ENCODE measurements at places on chromosomes 5 and 9.
A peak's percentile ranks its signal among the peaks of the same experiment; 100 is the strongest.

GRCh38 chr9:32380944-32381343 is 3.5 kb upstream of the ACO1 start:
- no peak for DNase-seq

DNA sequence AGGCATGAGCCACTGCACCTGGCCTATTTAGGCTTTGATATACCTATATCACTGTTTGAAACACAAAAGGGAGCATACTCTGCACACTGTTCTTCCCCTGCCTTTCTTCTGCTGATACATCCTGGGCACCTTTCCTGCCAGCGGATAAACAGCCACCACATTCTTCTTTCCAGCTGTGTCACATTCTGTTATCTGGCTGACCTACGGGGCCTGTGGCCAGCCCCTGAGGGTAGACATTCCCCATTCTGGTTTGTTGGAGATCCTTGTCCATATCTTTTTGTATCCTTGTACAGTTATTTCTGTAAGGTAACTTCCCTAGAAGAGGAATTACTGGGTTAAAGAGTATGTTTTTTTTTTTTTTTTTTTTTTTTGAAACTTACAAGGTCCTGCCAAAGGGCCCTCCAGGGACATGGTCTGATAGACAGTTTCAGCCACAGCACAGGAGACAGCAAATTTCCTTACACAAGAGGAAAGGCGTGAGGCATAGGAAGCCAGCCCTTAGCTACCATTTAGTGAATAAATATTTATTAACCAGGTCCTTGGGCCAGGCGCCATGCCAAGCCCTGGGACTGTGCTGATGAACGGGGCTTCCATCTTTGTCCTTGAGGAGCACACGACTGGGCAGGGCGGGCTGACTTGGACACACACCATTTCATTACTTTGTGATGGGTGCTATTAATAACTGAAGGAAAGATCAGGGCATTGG is 57.8 kb downstream of the ERGIC1 start:
- DNase-seq = no peak

- no peak for DNase-seq
Observed at GRCh38 chr5:81363093-81363871, 30.7 kb downstream of the ACOT12 start.

DNA sequence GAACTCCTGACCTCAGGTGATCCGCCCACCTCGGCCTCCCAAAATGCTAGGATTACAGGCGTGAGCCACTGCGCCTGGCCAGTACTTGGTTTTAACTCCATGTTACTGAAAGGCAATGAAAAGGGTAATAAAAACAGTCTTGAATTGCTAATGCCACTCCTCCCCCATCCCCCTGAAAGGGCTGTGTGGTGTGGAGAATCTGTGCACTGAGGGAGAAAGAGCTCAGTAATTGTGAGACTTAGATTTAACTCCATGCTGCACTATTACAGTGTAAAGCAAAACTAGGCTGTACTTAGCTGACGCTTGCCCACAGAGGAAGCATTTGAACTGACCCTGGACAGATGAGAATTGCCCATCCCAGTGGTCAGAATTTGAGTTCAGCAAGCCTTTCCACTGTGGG is 1662.4 kb upstream of the ACO1 start:
- DNase-seq = no peak

DNA sequence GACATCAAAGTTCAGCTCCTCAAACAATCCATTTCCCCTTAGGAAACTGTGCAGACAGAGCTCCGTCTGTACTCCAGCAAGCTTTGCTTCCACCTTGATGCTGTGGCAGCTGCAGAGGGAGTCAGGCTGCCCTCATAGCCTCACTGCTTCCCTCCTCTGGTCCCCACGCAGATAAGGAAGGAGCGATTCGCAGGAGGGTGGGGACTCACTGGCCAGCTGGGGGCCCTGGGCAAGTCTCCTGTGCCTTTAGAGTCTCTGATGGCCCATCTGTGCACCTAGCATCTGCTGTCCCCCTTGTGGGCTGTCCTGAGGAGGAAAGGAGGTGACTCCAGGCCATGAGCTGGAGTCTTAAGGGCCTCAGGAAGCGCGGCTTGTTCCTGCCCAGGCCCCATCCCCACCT is 121.5 kb downstream of the ENTREP1 start:
- DNase-seq = no peak

- DNase-seq = no peak
Observed at GRCh38 chr9:98547606-98548005, 161.1 kb downstream of the GABBR2 start.

GRCh38 chr5:170590566-170590965 is 86.7 kb downstream of the KCNIP1 start:
- no peak for DNase-seq

DNA sequence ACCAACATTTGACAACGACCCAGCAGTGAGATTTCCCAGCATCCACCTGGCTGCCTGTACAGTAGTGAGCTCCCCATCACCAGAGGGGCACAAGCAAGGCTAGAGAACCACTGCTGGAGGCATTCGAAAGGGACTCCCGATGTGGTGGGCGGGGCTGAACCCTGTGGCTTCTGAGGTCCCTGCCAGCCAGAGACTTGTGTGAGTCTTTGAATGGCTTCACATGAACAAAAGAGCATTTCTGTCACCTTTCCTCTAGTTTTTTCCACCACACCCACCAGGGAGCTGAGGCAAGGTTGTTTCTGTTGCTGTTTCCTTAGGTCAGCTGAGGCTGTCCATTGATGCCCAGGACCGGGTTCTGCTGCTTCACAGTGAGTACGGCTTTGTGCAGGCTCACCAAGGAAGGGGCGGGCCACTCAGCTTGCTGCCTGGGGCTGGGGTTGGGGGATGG is 15.7 kb downstream of the RGS3 start:
- DNase-seq = no peak

GRCh38 chr5:14164164-14165163 is 21.3 kb downstream of the TRIO start:
- no peak for DNase-seq

GRCh38 chr9:114972510-114973136 is 42.2 kb upstream of the TNFSF8 start:
- no peak for DNase-seq

DNA sequence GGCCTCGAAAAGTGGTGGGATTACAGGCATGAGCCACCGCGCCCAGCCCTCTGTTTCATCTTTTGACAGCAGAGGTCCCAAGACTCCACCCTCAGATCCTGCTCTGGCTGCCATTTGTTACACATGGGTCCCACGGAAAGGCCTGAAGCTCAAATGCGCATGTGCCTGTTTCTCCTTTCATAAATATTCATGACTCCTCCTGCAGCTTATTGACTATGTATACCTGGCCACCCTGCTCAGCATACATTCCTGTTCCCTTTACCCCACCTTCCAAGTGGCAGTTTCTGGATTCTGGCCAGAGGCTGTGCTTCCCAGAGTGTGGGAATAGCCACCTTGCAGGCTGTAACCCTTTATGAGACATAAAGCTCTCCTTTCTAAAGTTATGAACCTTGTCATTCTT is 46.5 kb downstream of the AUH start:
- DNase-seq = no peak

GRCh38 chr5:132238169-132238744 is 10.6 kb upstream of the P4HA2 start:
- DNase-seq = no peak

GRCh38 chr5:3584724-3585531 is 10.7 kb upstream of the IRX1 start:
- DNase-seq = no peak

GRCh38 chr9:20356403-20357036 is 265.8 kb downstream of the MLLT3 start:
- peak; percentile 59 for DNase-seq

- DNase-seq = no peak
Observed at GRCh38 chr5:96065685-96066385, 104.2 kb upstream of the ELL2 start.

DNA sequence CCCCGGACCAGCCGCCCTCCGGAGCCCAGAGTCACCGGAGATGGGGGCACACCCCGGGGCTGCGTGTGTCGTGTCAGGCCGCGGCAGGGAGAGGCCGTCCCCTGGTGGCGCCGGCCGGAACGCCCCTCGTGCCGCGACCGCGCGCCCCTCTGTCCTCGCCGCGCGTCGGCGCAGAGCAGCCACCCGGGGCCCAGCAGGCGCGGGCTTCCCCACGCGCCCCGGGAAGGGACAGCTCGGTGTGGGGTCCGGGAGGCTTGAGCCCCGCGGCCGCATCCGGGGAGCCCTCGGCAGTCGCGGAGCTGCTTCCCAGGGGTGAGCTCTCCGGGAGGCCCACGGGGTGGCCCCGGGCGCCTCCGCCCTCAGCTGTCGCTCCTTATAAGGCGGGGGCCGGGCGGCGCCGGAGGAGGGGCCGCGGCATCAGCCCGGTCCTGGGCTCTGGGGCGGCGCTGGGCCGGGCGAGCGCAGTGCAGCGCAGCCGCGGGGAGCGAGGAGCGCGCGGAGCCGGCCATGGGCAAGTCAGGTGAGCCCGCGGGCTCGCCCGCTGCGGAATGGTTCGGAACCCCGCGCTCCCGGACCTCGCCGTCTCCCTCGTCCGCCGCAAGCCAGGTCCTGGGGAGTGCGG is at the start of gene GLIPR2:
Gene GLIPR2, plus strand, starts transcription at position 462 of the 622 bp plus-strand sequence. Its CDS starts 46 bp downstream, at position 508.
- DNase-seq = no peak

DNA sequence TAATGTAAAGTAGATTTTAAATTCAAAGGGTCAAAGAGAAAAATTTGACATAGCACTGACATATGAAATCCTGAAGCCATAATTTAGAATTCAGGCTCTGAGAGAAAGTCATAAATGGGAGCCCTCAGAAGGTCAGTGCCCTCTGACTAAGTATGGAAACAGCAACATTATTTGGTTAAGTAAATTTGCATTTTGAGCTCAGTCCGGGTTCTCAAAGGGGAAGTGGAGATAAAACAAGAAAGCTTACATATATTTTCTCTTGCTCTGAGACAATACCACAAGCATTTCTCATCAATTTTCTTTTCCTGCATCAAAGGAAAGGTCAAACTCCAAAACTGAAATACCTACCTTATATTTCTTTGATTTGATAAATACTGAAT is 348.0 kb downstream of the SEMA5A start:
- no peak for DNase-seq

DNA sequence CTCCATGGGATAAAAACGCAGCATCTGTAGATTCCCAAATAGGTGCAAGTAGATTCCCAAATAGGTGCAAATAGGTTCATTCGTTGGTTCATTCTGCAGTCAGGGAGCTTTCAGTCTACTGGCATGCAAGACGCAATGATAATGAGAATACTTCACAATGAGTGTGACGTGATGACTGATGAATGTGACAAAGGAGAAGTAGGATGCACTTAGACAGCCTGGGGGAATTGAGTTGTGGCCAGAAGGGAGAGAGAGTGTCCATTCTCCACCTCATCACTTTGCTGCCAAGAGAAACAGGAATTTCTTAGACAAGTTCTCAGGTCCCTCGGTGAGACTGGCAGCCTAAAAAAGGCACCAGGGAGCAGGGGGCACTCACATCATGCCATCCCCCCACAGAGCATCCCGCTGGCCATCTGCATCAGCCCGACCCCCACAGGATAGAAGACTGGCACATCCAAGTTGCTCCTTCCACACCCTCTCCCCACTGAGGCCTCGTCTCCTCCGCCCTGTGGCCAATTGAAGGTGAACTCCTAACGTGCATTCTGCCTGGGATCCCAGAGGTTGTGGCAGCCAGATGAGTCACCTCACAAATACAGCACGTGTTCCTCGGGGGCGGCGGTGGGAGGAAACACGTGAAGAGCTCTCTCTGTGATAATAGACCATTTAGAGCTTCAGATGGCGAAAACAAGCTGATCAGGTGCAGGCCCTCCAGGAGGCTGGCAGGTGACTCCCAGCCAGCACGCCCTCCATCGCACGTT is 19.9 kb upstream of the KCNIP1 start:
- DNase-seq = no peak

DNA sequence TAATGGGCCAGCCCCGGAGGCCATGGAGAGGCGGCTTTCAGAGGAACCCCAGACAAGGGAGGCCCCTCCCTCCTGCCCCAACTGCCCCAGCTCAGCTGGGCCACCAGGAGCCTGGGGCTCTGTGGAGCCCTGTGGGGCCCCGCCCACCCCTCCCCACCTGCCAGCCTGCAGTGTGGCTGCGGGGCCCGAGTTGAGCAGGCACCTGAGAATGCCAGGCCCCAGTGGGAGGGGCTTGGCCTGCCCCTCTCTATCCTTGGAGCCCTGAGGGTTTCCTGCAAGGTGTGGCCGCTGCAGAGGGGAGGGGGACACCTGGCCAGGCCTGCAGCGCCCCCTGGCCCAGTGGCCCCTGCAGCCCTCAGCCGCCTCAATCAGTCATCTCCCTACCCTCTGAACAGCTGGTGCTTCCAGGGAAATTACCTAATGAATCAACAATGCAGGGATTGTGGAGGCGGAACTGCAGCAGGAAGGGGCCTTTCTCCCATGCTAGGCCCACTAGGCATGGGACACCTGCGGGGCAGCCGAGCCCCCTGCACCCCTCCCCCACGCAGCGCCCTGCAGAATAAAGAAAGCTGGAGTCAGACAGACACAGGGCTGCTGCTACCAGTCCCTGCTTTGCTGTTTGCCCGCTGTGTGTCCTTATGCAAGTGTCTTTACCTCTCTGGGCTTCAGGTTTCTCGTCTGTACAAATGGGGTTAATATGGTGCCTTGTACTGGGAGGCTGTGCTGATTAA is 48.0 kb downstream of the LMX1B start:
- no peak for DNase-seq

DNA sequence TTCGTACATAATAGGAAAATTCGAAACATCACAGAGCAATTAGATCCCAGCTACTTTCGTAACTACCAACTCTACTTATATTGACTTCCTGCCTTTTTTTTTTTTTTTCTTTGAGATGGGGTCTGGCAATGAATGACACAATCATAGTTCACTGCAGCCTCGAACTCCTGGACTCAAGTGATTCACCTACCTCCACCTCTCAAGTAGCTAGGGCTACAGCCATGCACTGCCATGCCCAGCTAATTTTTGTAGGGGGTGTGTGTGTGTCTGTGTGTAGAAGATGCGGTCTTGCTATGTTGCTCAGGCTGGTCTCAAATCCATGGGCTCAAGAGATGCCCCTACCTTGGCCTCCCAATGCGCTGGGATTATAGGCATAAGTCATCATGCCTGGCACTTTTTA is 5.8 kb upstream of the PAIP2 start:
- no peak for DNase-seq

- DNase-seq = no peak
Observed at GRCh38 chr9:136237486-136238341, 7.9 kb downstream of the QSOX2 start.

DNA sequence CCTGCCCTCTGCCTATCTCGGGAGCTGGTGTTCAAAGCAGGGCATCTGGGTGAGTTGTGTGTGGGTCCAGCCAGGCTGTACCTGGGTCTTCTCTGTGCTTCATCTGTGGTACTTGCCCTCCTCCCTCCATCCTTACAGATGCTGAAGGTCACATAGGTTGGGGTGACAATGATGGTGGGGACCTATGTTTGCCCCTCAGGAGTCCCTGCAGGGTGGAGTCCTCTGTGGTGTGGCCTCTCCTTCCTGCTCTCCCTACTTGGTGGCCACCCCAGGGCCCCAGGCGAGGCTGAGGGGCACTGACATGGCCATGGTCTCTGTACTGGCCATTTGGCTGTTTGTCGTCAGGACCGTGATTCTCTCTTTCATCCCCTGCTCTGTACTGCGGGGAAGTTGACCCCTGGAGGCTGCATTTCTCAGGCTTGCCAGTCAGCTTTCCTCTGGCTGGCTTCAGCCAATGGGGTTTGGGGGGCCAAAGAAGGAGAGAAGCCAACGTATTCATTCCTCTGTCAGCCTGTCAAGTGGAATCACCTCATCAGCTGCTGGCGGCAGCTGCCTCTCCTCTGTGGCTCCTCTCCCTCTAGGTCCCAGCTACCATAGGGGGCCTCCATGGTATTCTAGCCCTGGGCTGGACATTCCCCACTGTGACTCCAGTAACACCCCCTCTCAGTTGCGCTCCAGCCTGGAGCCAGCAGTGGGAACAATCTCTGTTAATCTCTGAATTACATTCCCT is 4.6 kb downstream of the DCANP1 start:
- no peak for DNase-seq
